ENCODE measurements at places on chromosomes 1 and 21.
A peak's percentile ranks its signal among the peaks of the same experiment; 100 is the strongest.

GRCh38 chr1:214067397-214067796 lies 79.6 kb downstream of the PROX1 start:
- no peak for DNase-seq

- peak; percentile 80 for DNase-seq
Observed at GRCh38 chr21:33383056-33383888, 19.9 kb upstream of the IFNGR2 start.

- DNase-seq = no peak
Observed at GRCh38 chr1:24205345-24206082, 18.4 kb upstream of the IFNLR1 start.

DNA sequence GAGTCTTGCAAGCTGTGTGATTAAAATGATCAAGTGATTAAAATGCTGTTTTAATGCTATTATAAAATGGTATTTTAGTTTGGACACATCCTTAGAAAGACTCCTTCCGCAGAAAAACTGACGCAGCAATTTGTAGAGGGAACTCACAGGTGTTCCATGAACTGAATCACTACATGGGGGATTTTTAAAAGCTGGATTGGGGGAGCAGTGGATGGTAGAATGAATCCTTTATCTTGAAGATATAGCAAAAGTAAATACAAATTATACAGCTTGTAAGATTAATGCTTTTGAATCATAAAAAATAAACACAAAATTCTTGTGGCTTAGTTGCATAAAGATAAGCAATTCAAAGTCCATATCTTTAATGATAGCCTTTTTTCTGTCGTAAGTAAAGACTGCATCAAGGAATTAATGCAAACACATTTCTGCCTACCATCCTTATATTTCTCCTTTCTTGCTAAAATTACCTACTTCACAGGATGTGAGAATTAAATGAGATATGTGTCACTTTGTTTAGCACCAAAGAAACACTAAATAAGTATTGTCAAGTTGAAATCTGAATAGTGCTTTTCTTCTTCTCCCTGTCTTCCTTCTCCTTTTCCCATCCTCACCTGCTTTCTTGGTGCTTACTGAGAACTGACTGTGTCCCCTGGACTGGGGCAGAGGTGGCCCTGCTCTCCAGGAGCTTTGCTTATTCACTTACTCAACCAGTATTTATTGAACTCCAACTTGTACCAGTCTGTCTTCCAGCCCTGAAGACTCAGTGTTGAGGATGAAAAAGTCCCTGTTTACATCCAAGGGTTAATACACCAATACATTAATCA lies 61.5 kb upstream of the F3 start:
- peak; percentile 68 for DNase-seq

- no peak for DNase-seq
Observed at GRCh38 chr1:86953167-86953566, 38.7 kb downstream of the HS2ST1 start.

DNA sequence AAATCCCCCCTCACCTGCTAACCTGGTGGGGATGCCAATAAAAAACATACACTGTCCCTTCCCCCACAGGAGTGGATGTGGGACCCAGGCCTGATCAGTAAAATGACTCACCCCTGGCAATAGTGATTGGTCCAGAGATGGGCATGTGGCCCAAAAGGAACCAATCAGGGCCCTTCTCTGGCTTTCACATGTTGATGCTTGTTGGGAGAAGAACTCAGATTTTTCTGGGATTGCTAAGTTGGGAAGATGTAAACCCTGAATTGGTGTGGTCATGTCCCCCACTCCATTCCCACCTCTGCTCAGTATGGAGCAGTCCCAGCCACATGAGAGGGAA lies 43.6 kb upstream of the ACTL8 start:
- no peak for DNase-seq
